ENCODE measurements at places on chromosomes 7 and 10.

DNA sequence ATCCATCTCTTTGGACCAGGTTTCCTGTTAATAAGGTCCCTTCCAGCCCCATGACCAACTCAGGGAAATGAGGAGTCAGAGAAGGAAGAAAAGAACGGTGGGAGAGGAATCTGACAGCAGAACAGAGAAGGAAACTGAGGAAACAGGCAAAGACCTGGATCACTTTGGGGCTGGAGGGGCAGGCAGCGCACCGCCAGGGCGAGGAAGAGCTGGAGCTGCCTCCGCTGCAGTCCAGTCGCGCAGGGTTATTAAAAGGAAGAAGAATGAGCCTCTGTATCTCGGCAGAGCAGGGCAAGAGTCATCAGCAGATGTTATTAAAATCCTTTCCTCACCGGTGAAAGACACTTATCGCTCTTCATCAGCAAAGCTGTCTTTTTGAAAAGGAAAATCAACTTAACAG is 37.7 kb upstream of the R3HCC1L start:
- no peaks in the 10 kb centered on the region for H3K4me1 ChIP-seq
- H3K27ac ChIP-seq, result no peak overlapping the region
- no peak overlapping the region for H3K4me3 ChIP-seq
- DNase-seq, result no peak

DNA sequence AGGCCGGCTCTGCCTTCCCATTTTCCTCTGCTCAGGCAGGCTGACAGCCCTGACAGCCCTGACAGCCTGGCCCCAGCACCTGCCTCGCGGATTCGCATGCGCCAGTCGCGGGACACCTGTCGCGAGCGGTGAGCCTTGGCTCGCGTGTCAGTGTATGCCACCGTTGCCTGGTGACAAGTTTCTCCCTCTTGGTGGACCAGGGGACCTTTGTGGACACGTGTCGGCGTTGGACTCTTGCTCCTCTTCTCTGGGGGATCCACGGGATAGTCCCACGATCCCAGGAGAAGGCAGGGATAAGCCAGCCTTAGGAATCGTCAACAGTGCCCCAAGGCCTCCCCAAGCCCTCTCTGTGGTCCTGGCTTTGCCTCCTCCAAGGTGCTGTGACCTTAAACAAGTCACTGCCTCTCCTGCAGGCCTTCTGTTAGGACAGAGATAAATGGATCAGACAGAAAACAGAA is 18.1 kb upstream of the ZNF273 start:
- peaks cover 47% of the 10 kb centered on the region for H3K27me3 ChIP-seq
- H3K27ac ChIP-seq, result no peak overlapping the region
- no peak overlapping the region for H3K4me3 ChIP-seq
- H3K36me3 ChIP-seq, result no peaks in the 10 kb centered on the region
- DNase-seq, result no peak

DNA sequence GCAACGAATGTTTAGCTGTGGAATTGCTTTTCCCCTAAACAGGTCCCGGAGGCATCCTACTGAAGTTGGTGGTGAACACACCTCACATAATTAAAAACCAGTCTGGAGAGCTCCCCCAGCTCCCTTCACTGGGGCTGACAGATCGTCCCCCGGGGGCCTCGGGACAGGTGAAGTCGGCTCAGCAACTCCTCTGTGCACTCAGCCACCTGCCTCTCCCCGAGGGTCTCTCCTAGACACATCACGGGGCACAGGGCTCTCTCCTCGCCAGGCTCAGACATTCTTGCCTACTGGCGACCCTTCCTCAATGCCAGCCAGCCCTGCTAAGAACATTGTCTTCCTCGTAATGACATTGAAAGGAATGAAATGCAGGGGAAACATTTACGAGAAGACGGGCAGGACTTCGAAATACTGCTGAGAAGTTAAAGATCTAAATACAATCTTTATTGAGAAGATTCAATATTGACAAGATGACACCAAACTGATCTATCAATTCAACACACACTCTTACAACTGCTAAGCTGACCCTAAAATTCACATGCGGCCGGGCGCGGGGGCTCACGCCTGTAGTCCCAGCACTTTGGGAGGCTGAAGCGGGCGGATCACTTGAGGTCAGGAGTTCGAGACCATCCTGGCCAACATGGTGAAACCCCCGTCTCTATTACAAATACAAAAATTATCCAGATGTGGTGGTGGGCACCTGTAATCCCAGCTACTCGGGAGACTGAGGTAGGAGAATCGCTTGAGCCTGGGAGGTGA is 88.1 kb upstream of the DNAAF5 start:
- peaks cover 8% of the 10 kb centered on the region for H3K4me1 ChIP-seq
- DNase-seq, result no peak
- H3K27ac ChIP-seq, result no peak overlapping the region
- no peak overlapping the region for H3K4me3 ChIP-seq
- H3K36me3 ChIP-seq, result no peaks in the 10 kb centered on the region

DNA sequence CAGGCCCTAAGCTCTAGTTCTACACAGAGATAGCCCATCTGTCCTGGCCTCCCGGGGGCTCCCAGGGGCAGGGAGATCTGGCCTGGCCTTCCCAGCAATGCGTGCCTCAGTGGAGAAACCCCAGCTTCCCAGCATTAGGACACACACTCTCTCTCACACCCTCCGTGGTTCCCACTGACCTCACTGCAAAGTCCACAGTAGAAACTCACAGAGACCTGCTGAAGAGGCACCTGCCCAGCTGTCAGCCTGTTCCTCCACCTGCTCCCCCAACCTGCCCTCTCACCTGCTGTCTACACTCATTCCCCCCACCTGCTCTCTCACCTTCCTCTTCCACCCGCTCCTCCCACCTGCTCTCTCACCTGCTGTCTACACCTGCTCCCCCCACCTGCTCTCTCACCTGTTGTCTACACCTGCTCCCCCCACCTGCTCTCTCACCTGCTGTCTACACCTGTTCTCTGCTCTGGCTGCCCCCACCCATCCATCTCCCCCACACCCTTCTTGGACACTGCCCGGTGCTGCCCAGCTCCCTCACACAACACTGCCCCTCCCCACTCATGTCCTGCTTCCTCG is 21.1 kb upstream of the PFKP start:
- H3K4me3 ChIP-seq, result no peak overlapping the region
- H3K27me3 ChIP-seq, result peaks cover 9% of the 10 kb centered on the region
- H3K36me3 ChIP-seq, result no peaks in the 10 kb centered on the region
- DNase-seq, result no peak
- no peak overlapping the region for H3K27ac ChIP-seq
- peaks cover 3% of the 10 kb centered on the region for H3K4me1 ChIP-seq

GRCh38 chr10:68516766-68517165 is 10.6 kb downstream of the SLC25A16 start:
- peaks cover 12% of the 10 kb centered on the region for H3K36me3 ChIP-seq
- no peaks in the 10 kb centered on the region for H3K27me3 ChIP-seq
- DNase-seq, result no peak
- H3K4me1 ChIP-seq, result no peaks in the 10 kb centered on the region

- no peak overlapping the region for H3K4me3 ChIP-seq
- H3K27me3 ChIP-seq, result no peaks in the 10 kb centered on the region
These were observed 24.4 kb downstream of the TACC2 start for GRCh38 chr10:122013311-122013780.

Measured in CD4-positive, alpha-beta T cell (primary cell).